AG09309 (cell line): ENCODE measurements at places on chromosomes 2 and 18.

- no peak for DNase-seq
Observed at GRCh38 chr2:159012142-159012541, 43.7 kb downstream of the TANC1 start.

- no peak for DNase-seq
Observed at GRCh38 chr18:24060644-24061043, 46.1 kb downstream of the TTC39C start.

- DNase-seq = no peak
Observed at GRCh38 chr2:73983322-73984202, 1.1 kb upstream of the TET3 start.

GRCh38 chr2:109369671-109370191 lies 240.7 kb downstream of the SH3RF3 start:
- no peak for DNase-seq

GRCh38 chr2:2744107-2744506 lies 413.0 kb upstream of the MYT1L start:
- no peak for DNase-seq

DNA sequence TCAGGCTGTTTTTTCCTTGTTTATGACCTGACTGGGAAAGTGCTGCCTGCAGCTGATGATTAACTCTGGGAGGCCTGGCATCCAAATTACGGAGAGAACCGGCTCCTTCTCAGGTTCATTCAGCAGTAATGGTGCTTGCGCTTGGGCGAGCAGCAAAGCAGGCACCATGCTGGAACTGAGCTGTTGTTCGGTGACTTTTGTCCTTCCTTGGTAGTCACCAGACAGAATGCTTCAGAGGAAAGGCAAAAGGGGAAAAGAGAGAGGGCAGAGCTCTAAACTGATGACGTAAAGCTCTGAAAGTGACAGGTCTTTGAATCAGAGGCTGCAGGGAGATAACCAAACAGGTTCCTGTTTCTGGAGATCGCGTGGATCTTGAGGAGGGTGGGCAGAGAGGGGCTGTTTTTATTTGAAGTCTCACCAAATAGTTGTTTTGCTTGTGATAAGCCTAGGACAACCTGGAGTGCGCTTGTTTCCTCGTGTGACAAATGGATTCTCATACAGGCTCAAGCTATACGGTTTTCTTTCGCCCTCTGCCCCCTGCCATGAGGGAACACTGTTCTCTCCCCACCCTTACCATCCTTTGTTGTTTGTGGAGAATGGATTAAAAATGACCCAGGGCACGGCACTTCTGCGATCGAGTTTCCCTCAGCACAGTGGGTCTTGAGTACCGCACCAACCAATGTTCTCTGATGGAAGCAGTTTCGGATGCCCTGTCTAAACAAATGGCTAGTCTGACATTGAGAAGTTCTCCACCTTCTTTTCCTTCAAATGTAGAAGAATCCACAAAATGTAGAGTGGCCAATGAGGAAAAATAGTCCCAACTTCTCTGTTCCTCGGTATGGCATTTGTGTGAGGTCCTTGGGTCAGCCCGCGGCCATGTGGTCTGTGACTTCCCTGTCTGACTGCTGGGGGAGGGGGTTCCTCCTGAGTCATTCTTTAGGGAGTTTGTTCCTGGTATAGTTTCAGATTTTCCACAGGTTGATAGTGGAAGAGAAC lies 1.3 kb downstream of the RASGRP3 start:
- DNase-seq = no peak

DNA sequence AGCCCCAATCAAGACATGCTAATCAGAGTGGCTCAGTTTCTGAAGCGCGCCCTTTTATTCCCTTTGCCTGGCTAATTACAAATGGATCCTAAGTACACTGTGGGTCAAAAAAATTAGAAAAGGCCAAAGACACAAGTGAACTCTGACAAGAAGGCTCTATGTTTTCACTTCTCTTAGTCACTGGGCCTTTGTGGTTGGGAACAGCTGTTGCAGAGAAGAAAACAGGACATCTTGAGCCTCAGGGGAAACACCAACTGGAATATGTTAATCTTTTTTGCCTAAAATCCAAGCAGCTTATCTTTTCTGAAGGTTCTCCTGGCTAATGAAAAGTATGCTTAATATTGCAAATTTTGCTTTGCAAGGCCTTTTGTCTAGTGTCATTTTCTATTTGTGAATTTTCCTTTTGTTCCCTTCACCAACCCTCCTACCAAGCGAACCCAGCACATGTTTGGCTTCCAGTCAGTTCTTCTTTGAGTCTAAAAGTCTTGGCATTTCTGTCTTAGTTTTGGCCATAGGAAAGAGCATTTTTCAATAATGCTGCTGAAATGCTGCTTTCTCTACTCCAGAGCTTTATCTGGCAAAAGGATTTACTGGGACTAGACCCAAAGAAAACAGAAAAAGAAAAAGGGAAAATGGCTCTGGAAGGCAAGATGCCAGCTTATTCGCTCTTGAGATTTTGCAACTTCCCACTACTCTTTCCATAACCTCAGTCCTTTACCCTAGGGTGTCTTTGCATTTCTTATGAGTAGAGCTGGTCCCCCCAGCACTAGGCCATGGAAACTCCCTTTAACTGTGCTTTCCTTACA lies 440.2 kb upstream of the ST6GAL2 start:
- no peak for DNase-seq

GRCh38 chr2:53315149-53315548 lies 452.5 kb upstream of the CHAC2 start:
- no peak for DNase-seq

- DNase-seq = no peak
Observed at GRCh38 chr2:215626812-215627281, 191.0 kb upstream of the FN1 start.

- no peak for DNase-seq
Observed at GRCh38 chr2:158024288-158024898, 77.3 kb upstream of the UPP2 start.

DNA sequence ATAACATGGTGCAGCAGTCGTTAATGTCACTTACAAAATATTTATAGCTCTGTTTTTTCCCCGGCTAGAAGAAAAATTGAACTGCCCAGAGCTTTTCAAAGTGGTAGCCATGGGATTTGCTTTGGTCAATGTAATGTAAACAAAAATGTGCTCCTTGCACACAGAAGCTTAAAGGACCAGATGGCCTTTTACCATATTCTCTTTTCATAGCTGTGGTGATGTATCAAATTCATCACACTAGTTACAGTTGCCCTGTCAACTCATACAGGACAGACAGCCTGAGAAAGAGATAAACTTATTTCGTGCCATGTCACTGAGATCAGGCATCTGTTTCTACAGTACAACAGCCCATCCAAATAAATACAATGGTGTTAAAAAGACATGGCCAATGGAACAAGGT lies 368.1 kb upstream of the CDH19 start:
- DNase-seq = no peak

DNA sequence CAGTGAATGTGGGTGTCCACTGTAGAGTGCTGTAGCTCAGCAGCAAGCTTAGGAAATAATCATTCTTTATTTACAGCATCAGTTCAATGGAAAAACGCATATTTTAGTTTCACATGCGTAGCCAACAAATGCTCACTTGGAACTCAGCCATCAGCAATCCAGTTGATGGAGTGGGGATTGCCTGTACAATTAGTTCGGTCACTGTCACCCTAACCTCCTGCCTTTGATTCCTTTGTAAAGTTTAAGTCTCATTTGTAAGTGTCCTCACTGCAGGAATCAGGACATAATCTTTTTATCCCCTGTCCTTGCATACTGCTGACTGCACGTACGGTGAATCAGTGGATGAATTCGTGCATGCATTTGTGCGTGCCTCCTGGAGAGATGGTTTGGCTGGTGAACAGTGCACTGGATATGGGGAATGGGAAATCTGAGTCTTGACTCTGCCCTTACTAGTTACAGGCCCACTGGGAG lies 55.9 kb downstream of the RAB31 start:
- no peak for DNase-seq

GRCh38 chr2:217421834-217422233 lies 562.0 kb upstream of the TNP1 start:
- no peak for DNase-seq

DNA sequence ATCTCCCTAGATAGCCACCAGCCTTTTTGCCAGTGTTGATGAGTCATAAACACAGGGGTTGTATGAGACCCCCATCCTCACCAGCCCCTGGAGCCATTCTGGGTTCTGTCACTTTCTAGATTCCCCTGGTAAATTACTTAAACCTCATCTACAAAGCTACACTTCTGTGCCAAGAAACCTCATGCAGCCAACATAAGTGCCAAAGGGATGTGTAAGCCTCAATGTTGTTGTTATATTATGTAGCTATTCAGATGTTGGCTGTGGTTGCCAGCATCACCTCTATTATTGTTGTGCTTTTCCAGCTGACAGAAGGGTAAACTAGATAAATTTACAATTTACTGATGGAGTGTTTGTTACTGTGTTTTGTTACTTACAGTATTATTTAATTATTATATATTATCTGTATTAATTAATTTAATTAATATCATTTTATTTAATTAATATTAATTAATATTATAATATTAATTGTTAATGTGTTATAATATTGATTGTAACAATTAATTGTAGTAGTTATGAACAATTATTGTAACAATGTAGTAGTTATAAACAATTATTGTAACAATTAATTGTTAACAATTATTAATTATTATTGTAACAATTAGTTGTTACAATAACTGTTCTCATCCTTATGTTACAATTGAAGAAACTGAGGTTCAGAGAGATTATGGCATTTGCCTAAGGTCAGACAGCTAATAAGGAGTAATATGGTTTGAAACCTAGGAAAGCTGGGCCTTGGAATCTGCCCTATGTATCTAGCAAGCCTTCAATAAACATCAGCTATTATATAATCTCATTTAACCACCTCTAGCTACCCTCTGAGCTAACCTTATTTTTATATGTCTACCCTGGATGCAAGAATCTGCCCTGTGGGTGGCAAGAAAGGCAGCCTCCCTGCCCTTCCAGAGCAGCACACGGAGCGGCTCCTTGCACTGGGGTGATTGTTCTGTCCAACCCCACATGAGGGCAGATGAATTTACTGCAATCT lies 36.1 kb downstream of the PSTPIP2 start:
- no peak for DNase-seq

DNA sequence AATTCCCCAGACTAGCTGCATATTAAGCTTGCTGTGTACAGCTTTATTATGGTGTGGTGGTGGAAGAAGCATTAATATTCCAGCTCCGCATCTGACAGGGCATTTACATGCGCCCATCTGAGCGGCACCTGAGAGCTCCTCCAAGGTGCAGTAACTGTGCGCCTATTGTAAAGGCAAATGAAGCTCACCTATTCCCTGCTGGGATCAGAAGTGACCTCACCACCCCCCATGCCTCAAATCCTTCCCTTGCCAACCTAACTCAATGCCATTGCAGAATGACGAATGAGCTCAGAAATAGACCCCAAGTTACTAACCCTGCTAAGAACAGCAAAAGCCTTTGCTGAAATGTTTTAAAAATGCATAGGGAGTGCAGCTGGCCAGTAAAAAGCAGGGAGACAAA lies 14.3 kb downstream of the BCL11A start:
- no peak for DNase-seq

GRCh38 chr2:7190587-7191324 lies 273.5 kb downstream of the RNF144A start:
- DNase-seq = no peak

DNA sequence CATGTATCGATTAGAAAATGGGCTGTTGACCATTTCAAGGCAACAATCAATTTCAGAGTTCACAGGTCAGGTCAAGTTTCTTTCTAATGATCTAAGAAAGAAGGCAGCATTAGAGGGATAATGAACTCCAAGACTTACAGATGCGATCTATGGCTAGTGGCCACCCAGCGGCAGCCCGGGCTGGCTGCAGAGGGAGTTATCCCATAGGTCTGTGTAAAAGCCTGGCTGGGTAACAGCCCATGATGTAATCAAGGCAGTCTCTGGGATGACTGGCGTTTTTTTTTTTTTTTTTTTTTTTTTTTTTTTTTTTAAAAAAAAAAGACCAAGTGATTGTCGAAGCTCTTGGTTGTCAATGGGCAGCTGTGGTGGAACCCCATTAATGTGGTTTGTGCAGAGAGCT lies 171.1 kb upstream of the SKOR2 start:
- DNase-seq = no peak

- peak; percentile 55 for DNase-seq
Observed at GRCh38 chr2:85813982-85814801, 60.4 kb downstream of the ATOH8 start.

DNA sequence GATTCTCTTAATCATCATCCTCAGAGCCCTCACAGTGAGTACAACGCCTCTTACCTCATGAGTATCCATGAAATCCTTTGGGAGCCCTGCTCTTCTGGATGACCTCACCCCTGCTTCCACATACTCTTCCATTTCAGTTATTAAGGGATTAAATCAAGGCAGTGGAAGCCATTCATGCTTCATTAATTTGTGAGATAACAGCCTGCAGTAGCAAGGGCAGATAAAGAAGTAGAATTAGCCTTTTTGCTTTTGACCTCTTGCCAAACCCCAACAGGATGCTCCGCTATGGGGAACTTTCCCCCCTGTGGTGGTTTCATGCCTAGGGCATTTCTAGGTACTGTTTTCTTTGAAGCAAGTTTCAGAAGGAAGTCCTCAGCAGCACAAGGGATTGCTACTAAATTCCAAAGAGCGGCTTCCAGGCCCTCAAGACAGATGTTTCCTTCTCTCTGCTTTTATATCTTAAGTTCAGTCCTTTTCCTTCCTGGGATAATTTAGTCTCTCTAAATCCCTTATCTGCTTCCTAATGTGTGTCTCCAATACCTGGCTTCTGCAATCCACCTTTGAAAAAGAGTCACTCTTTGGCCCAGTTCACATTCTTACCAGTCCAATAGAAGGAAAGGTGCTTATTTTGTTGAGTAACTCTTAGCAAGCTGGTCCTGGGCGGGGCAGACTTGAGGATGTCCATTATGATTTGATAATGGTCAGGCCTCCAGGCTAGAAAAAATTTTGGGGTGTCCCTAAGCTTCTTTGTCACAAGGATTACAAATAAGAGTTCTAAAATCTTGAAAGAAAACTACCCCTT lies 76.9 kb downstream of the MYO1B start:
- DNase-seq = no peak

- peak; percentile 79 for DNase-seq
Observed at GRCh38 chr18:48742706-48743475, 204.1 kb downstream of the CTIF start.

- no peak for DNase-seq
Observed at GRCh38 chr18:23141104-23141999, 6.1 kb downstream of the CABLES1 start.

- DNase-seq = no peak
Observed at GRCh38 chr2:20961858-20962257, 82.0 kb downstream of the APOB start.

GRCh38 chr2:120254178-120254577 lies 1.5 kb downstream of the RALB start:
- no peak for DNase-seq

GRCh38 chr18:76823587-76824011 lies 1.2 kb downstream of the ZNF236 start:
- DNase-seq = no peak

- DNase-seq = no peak
Observed at GRCh38 chr2:11742702-11743357, 3.6 kb upstream of the LPIN1 start.
